ENCODE measurements at places on chromosomes 16 and 17.

GRCh38 chr16:4803401-4803844, 990 bp upstream of the ROGDI start:
- no peak for DNase-seq

GRCh38 chr16:1471569-1472194, 3.1 kb downstream of the CLCN7 start:
- DNase-seq, result no peak

DNA sequence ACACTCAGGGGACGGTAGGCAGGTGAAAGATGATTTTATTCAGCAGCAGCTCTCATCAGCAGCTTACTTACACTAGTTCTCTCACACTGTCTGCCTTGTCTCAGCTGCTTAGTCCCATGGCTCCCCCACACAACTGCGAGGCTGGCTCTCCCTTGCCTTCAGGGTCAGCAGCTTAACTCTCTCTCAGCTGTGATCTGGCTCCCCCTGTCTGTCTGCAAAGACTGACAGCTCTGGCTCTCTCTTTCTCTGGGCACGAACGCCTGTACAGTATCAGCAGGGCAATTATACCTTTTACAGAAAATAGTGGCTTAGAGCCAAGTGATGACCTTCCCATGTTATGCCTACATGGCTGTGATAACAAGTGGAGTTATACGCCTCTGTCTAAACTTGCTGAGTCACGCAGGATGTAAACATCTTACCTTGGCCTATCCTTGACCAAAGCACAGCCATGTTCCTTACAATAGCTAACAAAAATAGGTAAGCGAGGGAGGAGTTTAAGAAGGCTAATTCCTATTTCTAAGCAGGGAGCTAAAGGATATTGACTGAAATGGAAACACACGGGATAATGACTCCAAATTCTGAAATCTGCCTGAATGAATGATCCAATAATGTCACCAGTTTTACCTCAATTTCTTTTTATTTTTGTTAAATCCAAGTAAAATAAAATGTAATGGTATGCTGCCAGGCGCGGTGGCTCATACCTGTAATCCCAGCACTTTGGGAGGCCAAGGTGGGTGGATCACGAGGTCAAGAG, 1.1 kb upstream of the NDUFAB1 start:
- DNase-seq, result no peak

DNA sequence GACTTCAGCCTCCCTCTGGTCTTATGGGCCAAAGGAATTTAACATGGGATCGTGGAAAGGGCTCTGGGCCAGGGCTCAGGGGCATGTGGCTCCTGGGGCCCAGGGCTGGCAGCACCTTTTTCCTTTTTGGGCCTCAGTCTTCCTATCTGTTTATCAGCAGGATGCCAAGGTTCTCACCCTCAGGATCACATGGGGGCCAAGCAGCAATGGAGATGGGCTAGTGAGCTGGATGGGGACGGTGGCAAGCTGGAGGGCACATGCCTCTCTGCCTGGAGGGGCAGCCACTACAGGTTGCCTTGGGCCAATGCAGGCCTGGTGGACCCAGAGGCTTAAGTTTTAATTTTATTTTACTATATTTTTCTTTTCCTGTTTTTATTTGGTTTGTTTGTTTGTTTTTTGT, 95.4 kb downstream of the CYLD start:
- DNase-seq, result no peak

- no peak for DNase-seq
Measured at GRCh38 chr16:49498666-49499413, 125.2 kb downstream of the C16orf78 start.

GRCh38 chr17:37713624-37714023, 31.2 kb downstream of the HNF1B start:
- DNase-seq, result no peak

GRCh38 chr16:82990155-82990554, 363.4 kb downstream of the CDH13 start:
- DNase-seq, result no peak

GRCh38 chr17:56085576-56086267, 67.6 kb upstream of the ANKFN1 start:
- DNase-seq, result no peak

DNA sequence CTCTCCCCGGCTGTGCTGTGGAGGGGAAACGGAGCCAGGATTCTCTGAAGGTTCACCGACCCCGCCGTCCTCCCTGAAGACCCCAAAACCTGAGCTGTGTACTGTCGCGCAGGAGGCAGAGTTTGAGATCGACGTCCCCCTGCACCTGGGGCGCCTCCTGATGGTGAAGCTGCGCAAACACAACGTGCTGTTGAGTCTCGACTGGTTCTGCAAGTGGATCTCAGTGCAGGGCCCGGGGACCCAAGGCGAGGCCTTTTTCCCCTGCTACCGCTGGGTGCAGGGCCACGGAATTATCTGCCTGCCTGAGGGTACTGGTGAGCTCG, 62.6 kb upstream of the TEKT1 start:
- DNase-seq, result peak; percentile 6

All from activated T-cell treated with anti-CD3 and anti-CD28 coated beads for 24 hours (primary cell).